Effector CD4-positive, alpha-beta T cell (primary cell): ENCODE measurements at places on chromosomes 1 and 21.

DNA sequence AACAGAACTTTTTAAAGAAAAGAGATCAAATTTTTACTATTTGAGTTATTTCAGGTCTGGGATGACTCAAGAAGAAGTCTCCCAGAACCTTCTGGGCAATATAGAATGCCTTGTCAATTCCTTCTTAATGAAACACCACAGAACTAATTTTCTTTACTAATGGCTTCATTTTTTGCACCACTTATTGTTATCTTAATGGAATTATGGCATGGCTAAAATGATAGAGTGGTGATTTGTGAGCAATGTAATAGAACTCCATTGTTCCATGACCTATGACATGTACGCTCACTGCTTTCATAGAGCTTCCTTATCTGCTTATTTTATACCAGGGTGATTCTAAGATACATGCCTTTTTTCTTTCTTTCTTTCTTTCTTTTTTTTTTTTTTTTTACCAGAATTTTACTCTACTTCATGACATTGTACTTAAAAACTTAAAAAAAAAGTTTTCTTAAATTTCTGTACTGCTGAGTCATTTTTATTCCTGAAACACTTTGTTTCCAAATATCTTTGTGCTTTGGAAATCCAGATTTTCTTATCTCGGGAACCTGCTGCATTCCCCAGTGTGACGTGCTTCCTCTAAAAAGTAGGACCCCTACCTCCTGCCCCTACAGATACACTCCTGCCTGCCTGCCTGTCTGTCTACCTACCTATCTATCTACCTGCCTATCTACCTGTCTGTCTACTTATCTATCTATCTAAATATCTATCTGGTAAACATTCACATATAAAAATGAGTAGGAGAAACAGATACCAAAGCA, 284.9 kb downstream of the PBX1 start:
- DNase-seq: no peak

GRCh38 chr1:156258859-156259258, 11.0 kb upstream of the PAQR6 start:
- no peak for DNase-seq

DNA sequence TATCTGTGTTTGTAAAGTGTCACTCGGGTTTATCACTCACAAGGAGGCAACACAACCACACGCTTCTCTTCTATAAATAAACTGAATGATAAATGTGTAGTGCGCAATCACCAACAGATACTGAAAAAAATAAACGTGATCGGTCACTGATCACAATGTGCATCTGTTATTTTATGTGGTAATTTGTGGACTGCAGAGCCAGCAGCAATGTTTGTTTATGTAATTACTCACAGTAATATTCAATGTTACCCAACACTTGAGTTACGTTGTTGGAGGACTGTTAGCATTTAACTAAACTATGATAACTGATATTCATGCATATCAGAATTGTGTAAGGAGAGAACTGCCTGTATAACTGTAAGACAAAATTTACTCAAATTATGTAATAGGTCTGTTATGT, 129.6 kb downstream of the USH2A start:
- DNase-seq: no peak

GRCh38 chr1:76418531-76418930, 344.0 kb downstream of the ST6GALNAC3 start:
- no peak for DNase-seq

DNA sequence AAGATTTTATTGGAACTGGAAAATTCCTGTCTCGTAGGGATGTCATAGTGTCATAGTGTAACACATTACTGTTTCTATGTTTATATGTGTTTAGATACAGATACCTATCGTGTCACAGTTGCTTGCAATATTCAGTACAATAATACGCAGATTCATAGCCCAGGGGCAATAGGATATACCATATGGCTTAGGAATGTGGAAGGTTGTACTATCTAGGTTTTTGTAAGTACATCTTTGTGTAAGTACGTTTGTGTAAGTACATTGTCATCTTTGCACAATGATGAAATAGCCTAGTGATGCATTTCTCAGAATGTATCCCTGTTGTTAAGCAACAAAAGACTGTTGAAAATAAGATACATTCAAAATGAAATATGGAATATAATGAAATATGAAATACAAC, 68.9 kb downstream of the CAMTA1 start:
- DNase-seq: no peak

DNA sequence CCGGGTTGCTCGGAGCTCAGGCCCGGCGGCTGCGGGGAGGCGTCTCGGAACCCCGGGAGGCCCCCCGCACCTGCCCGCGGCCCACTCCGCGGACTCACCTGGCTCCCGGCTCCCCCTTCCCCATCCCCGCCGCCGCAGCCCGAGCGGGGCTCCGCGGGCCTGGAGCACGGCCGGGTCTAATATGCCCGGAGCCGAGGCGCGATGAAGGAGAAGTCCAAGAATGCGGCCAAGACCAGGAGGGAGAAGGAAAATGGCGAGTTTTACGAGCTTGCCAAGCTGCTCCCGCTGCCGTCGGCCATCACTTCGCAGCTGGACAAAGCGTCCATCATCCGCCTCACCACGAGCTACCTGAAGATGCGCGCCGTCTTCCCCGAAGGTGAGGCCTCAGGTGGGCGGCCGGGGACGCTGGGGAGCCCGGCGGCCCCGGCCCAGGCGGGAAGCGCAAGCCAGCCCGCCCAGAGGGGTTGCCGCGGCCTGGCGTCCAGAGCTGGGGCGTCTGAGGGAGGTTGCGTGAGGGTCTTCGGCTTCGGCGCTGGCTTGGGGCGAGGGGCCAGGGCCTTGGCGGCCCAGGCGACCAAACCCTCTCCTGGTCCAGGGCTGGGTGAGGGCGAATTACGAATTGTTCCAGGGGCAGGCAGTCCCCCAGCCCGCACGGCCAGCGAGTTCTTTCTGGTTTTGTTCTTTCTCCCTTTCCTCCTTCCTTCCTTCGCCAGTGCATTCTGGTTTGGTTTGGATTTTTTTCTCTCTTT, 805 bp downstream of the SIM2 start:
- DNase-seq: no peak

- DNase-seq: no peak
Observed at GRCh38 chr1:172239901-172240300, 180.6 kb upstream of the C1orf105 start.

GRCh38 chr1:101002551-101002950, 23.0 kb downstream of the DPH5 start:
- no peak for DNase-seq

- peak; percentile 64 for DNase-seq
Observed at GRCh38 chr21:33325222-33326067, 675 bp downstream of the IFNAR1 start.
